ENCODE measurements at places on chromosomes 7 and 10. TPM values are rescaled to one million over a fixed set of nuclear protein-coding genes. Genes with fewer than 3 reads are reported as not detected.

Gene PDZD8
- total RNA-seq: 34.2 TPM

Gene SHTN1
- 25.9 TPM for total RNA-seq

Gene AKR1E2
- total RNA-seq: 6.3 TPM

Gene MARVELD1
- 43.3 TPM for total RNA-seq

Gene NEUROG3
- total RNA-seq: not detected

Gene FRA10AC1
- total RNA-seq: 4.6 TPM

Gene CCL24
- not detected for total RNA-seq

Gene CUBN
- 0.06 TPM for total RNA-seq

Gene NPY4R2
- 22.5 TPM for total RNA-seq

Gene AKR1C4
- total RNA-seq: 0.30 TPM

Gene SPDYE5
- not detected for total RNA-seq

Gene OR9A2
- total RNA-seq: not detected

Gene MSS51
- total RNA-seq: 0.48 TPM

Gene FGFR2
- 0.43 TPM for total RNA-seq

Gene KCP
- total RNA-seq: 0.15 TPM

Gene SLC29A4
- total RNA-seq: 13.4 TPM

Gene CHN2
- 0.38 TPM for total RNA-seq

Gene PPP1R9A
- total RNA-seq: 4.0 TPM

Gene FEZF1
- not detected for total RNA-seq

Data from A549 treated with Hydrocortisone at 1 μM for 4 hours (cell line).